ENCODE measurements at places on chromosomes 4 and X.

- no peak for DNase-seq
Observed at GRCh38 chr4:4341861-4342650, 44.8 kb upstream of the NSG1 start.

DNA sequence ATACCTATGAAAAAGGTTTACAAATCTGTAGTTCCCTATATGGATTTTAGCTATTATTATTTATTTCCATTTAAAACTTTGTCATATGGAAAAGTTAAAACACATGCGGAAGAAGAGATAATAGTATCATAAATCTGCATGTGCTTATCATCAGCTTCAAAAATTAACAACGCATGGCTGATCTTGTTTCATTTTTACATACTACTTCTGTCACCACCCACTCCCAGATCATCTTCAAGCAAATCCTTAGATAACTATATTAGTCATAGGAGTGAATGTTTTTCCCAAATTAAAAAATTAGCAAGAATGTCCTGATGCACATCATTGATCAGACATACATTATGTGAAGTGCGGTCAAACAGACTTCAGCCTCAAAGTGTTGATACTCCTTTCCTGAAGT is 24.6 kb upstream of the MOB1B start:
- DNase-seq, result no peak

DNA sequence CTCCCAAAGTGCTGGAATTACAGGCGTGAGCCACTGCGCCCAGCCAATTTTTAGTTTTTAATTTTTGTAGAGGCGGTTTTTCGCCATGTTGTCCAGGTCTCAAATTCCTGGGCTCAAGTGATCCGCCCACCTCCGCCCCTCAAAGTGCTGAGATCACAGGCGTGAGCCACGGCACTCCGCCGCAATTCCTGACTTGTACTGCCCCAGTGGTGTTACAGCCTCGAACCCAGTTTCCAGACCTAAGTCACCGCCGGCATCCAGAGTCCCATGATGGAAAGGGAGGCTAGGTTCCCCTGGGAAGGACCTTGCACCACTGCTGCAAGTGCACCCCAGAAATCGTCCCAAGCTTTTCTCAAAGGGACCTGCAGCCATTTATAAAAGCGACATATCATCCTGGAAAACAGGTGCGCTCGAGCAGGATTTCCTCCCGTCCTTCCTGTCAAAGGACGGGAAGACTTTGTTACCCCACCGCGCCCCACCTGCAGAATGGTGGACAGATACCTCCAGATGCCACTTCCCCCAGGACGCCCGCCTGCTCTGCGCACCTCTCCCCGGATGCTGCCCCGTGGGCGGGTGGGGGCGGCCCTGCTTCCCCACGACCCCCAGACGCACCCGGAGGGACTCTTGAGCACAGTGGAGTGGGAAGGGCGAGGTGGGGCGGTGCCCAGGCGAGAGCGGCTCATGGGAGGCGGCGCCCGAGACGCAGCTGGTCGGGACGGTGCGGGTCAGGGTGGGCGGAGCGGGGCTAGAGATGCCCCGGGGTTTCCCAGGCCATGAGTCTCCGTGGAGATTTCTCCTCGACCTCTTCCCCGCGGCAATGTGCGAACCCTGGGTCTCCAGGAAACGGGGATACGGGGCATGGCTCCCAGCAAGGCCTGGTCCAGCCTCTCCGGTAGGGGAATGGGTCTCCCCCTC is 947 bp upstream of the RPL10 start:
- DNase-seq, result peak; percentile 81

DNA sequence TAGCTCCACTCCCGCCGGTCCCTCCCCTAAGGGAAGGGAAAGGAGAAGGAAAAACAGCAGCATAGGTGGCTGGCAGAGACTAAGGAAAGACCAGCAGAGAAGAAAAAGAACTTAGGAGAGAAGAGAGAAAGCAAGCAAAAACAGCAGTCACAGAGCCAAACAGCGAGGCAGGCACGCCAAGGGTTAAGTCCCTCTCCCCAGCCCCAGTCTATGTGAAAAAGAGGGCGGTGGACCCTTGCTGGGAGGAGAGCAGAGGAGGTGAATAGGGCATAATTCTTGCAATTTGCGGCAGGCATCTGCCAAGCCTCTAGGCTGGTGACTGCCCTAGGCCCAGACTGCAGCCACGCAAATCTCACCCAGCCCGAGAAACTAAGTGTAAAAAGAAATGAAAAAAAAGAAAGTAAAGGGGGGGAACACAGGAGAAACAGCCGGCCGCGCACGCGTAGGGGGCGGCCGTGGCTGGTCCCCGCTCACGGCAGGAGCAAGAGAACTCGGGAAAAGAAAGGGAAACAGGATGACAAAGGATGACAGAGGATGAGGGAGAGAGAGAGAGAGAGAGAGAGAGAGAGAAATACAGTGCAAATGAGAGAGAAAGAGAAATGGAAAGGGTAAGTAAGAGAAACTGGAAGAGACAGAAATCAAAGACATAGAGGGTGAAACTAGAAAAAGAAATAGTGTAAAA is 48.6 kb downstream of the MAGEA9 start:
- no peak for DNase-seq

- DNase-seq, result no peak
Observed at GRCh38 chr4:169179609-169180521, 90.9 kb downstream of the SH3RF1 start.

DNA sequence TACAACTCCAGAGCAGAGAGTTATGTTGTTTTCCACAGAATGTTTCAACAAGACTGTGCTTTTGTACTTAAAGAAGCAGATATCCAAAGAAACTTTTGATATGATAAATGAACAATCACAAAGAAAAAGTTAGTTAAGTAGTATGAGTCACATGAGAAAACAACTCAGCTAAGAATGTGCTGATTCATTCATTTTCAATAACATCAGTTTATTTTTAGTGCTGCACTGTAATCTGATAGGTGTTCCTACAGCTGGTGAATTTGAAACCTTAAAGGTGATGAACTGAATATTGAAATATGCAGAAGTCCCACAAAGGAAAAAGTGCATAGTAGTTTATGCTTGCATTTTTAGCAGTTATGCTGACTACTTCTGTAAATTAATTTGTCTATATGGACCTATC is 180.3 kb upstream of the TENM3 start:
- DNase-seq, result no peak

GRCh38 chr4:78168029-78168428 is 110.9 kb downstream of the FRAS1 start:
- DNase-seq, result no peak

- DNase-seq, result no peak
Observed at GRCh38 chr4:5796976-5797375, 86.0 kb downstream of the EVC start.

- DNase-seq, result no peak
Observed at GRCh38 chr4:149306537-149306936, 509.1 kb downstream of the IQCM start.

DNA sequence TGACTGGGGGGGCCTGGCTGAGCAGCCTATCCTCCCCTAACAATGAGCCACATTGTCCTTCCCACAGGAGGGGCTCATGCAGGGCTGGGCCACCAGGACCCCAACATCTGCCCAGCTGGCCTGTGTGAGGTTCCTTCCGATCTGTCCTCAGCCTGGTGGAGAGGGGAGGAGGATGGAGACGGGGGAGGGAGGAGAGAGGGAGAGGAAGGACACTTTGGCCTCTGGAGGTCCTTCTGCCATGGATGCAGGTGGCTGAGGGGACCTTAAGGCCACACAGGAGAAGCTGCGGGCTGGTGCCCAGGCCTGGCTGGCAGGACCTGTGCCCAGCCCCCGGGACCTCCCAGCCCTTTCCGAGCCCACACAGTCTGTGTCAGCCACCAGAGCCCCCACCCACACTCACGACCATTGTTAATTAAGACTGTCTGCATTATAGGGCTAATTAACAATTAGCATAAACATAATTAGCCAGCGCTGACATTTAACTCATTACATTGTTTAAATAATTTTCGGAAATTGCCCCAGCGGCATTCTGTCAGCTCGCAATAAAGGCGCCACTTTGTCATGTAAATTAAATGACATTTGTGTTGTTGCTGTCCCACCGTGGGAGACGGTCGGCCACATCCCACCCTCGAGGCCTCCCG is 53.0 kb upstream of the NKX1-1 start:
- DNase-seq, result no peak

- DNase-seq, result no peak
Observed at GRCh38 chr4:23884741-23885140, 5.1 kb downstream of the PPARGC1A start.

GRCh38 chr4:99891351-99891750 is 2.9 kb downstream of the LAMTOR3 start:
- DNase-seq, result no peak

GRCh38 chr4:55530691-55531090 is 16.0 kb downstream of the CLOCK start:
- DNase-seq, result no peak

- no peak for DNase-seq
Observed at GRCh38 chrX:38095971-38096529, 89.7 kb downstream of the SYTL5 start.

DNA sequence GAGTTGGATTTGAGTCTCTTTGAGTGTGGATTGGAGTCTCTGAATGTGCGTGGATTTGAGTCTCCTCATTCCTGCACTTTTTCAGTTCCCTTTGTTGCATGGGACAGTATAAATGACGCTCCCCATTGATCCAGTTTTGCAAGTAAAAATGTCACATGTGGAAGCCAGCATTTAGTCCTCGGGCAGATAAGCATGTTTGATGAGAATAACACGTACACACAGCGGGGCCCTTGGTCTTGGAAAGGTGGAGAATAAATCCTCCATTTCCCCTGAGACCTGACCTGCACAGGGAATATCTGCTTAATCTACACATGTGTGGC is 8.1 kb downstream of the P2RY8 start:
- DNase-seq, result no peak
